ENCODE measurements at places on chromosomes 12 and 14.

GRCh38 chr12:2108166-2108565 lies 55.4 kb downstream of the CACNA1C start:
- no peak for DNase-seq

DNA sequence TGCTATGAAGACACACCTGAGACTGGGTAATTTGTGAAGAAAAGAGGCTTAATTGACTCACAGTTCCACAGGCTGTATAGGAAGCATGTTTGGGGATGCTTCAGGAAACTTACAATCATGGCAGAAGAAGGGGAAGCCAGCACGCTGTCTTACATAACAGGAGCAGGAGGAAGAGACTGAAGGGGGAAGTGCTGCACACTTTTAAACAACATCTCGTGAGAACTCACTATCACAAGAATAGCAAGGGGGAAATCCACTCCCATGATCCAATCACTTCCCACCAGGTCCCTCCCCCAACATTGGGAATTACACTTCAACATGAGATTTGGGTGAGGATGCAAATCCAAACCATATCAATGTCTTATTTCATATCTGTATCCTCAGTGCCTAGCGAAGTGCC lies 307.2 kb downstream of the ATP23 start:
- DNase-seq, result no peak

- DNase-seq, result no peak
These were observed 583.5 kb downstream of the MED13L start for GRCh38 chr12:115693970-115694369.

GRCh38 chr14:61456720-61457119 lies 135.3 kb downstream of the PRKCH start:
- DNase-seq, result peak; percentile 93

- DNase-seq, result no peak
These were observed 12.1 kb upstream of the IFI27 start for GRCh38 chr14:94098326-94098992.

DNA sequence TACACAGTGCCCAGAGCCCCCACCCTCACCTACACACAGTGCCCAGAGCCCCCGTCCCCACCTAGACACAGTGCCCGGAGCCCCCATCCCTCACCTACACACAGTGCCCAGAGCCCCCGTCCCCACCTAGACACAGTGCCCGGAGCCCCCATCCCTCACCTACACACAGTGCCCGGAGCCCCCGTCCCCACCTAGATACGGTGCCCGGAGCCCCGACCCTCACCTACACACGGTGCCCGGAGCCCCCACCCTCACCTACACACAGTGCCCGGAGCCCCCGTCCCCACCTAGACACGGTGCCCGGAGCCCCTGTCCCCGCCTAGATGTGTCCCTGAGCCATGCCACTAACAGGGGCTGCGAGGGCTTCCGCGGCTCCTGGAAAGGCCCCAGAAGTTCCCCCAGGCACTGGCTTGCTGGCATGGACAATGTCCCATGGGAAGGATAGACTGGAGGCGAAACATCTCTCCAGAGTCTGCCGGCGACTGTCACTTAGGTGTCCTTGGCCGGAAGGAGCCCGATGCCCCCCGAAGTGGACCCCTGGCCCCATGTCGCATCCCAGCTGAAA lies 146.0 kb downstream of the PIWIL1 start:
- DNase-seq, result no peak

GRCh38 chr12:46265102-46265501 lies 3.7 kb downstream of the SLC38A1 start:
- DNase-seq, result no peak

GRCh38 chr14:67710209-67710608 lies 8.5 kb downstream of the RDH12 start:
- DNase-seq, result no peak

DNA sequence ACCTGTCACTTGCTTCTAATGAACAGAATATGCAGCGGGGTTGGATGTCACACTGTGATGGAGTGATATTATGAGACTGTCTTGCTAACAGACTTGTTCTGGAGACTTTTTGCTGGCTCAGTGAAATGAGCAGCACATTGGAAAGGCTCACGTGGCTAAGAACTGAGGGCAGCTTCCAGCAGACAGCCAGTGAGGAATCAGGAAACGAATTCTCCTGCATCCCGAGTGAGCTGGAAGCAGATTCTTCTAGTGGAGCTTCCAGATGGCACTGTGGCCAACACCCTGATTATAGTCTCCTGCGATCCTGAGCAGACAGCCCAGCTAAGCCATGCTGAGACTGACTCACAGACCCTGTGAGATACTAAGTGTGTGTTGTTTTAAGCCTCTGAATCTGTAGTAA lies 16.1 kb upstream of the TSPAN9 start:
- DNase-seq, result no peak

- no peak for DNase-seq
These were observed 28.0 kb downstream of the CEP290 start for GRCh38 chr12:88113871-88114270.

GRCh38 chr12:113005762-113006161 lies 27.4 kb downstream of the OAS2 start:
- DNase-seq, result no peak

- DNase-seq, result no peak
These were observed 1231.0 kb downstream of the VRK1 start for GRCh38 chr14:98028162-98028561.

GRCh38 chr12:7188562-7189397 lies 706 bp upstream of the PEX5 start:
- peak; percentile 85 for DNase-seq

- DNase-seq, result no peak
These were observed 82.0 kb downstream of the PRKCH start for GRCh38 chr14:61403411-61403810.

- no peak for DNase-seq
These were observed 61.2 kb downstream of the DIO3 start for GRCh38 chr14:101622251-101623076.

GRCh38 chr12:113271466-113271852 lies 50.2 kb downstream of the TPCN1 start:
- DNase-seq, result no peak

DNA sequence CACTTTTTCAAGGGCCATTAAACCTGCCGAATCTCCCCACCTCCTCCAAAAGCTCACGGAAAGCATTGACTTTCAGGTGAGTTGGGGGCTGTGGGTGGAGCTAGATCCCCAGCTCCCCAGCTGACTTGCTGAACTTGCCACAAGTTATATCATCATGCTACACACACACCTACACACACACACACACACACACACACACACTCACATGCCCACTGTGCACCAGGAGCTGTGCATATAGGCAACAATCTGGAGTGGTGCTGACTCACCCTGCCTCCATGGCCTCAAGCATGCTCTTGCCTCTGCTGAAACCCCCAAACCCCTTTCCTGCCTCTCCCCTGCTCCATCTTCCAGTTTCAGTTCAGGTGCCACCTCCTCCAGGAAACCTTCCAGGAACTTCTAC lies 26.1 kb downstream of the SERPINA3 start:
- DNase-seq, result no peak

GRCh38 chr12:63348556-63348955 lies 197.6 kb upstream of the AVPR1A start:
- no peak for DNase-seq

- DNase-seq, result no peak
These were observed 165.1 kb upstream of the CNOT2 start for GRCh38 chr12:70078161-70078560.

GRCh38 chr12:86772696-86773095 lies 516.5 kb upstream of the MGAT4C start:
- DNase-seq, result no peak

GRCh38 chr12:68327896-68328295 lies 4.3 kb downstream of the MDM1 start:
- DNase-seq, result no peak

Measured in sciatic nerve (tissue), 2 donors.